ENCODE measurements at places on chromosomes 11 and 22.

DNA sequence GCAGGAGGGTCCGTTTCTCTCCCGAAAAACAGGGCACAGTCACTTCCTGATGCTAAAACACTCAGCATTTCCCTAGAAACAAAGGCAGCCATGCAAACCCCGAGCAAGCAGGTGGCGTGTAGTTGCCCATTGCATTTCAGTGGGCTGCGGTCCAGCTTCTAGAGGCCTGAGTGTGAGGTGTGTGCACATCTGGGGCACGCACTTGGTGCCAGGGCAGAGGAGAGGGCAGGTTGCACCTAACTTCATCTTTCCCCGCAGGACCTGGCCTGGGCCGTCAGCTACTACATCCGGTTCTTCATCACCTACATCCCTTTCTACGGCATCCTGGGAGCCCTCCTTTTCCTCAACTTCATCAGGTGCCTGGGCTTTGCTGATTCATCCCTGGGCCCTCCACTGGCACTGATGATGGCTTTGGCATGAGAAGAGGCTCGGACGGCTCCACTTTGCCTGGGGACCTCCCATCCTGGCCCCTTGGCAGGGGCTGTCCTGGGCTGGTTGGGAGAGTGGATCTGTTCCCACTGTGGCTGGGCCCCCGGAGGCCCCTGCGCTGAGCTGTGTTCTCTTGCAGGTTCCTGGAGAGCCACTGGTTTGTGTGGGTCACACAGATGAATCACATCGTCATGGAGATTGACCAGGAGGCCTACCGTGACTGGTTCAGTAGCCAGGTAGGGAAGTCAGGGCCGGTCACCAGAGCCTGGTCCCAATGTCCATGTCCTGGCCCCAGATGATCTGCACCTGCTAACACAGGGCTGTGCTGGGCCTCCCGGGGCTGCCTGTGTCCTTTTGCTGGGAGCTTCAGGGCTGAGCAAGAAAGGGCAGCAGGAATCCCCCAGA lies 28.4 kb downstream of the FADS3 start:
- no peak for DNase-seq

- DNase-seq: no peak
These were observed 72.1 kb downstream of the WNT11 start for GRCh38 chr11:76134239-76134638.

DNA sequence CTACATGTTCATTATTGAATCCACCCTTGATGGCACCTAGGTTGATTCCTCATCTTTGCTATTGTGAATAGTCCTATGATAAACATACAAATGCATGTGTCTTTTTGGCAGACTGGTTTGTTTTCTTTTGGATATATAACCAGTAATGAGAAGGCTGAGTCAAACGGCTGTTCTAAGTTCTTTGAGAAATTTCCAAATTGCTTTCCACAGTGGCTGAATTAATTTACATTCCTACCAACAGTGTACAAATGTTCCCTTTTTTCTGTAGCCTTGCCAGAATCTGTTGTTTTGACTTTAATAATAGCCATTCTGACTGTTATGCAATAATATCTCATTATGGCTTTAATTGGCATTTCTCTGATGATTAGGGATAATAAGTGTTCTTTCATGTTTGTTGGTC lies 184.9 kb downstream of the CASP12 start:
- no peak for DNase-seq

DNA sequence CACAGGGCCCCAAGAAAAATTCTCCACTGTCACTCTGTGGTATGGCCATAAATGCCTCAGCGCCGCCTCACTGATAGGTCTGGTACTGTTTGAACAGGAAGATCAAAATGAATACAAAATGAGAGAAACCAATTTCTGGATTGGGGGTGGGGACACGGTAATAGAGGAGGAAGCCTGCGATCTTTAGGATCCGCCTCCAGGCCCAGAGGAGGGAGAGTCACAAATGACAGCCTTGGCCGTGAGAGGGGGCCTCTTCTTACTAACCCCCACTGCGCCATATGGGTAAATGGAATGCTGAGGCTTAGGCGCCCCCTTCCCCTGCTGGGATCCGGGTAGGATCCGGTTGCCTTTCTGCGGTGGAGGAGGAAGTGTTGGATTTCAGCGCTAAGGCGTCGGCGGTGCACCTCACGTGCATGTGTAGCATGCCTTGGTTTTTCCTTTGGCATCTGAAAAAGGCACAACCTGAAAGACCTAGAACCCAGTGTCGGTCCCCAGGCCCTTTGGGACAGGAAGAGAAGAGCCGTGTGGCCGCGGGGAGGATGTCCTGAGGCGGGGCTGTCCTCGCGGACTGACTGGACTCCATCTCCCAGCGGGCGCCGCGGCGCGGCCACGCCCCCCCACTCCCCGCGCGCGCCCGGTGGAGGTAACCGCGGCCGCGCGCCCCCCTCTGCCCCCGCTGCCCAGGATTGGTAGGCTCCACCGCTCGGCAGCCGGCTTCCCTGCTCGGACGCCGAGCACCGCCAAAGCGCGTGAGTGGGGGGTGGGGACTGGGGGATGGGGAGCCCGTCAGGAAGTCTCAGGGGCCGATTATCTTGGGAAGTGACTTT lies 718 bp upstream of the MADD start:
- DNase-seq: no peak

DNA sequence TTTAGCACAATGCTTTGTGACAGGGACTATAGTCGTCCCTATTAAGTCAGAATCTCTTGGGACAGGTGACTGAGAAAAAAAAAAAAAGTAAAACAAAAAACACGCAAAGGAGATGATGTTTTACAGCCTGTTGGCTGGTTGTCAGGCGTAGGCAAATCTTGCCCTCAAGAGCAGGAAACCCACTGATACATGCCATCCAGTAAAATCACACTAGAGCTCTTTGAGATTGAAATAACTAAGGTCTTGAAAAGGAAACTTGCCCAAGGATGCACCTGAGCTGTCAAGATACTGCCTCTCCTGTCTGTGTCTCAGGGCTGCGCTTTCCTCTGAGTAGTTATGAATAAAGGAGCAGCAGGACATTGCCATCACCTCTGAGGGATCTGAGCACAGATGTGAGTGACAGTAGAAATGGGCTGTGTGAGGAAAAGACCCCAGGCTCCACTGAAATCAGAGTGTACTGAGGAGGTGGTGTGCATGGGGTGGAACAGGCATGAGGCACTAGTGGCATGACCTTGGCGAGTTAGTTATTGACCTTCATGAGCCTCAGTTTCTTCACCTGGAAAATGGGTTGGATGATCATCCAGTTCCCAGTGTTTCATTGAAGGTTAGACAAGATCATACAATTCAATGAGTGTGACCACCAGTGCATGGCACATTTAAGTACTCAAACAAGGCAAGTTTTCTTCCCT lies 23.3 kb downstream of the MICAL2 start:
- DNase-seq: no peak

- DNase-seq: peak; percentile 56
These were observed 44.4 kb upstream of the CLDN5 start for GRCh38 chr22:19568337-19569275.

DNA sequence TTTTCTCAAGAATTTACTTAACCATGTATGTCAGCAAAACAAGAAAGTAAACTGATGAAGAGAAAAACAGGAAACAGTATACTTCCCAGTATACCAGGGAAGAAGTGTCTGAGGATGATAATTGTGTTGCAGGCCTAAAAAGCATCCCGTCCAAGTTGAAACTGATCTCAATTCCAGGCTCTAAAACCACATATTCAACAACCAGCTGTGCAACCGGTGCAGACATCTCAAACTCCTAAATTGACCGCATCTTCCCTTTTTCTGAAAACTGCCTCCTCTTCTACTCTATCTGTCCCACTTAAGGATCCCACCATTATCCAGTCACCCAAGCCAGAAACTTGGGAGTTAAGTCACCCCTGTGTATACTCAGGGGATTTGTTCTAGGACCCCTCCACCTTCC lies 47.2 kb downstream of the CCDC83 start:
- no peak for DNase-seq

- no peak for DNase-seq
These were observed 1.6 kb downstream of the LMO1 start for GRCh38 chr11:8261921-8262551.

GRCh38 chr11:31689559-31689958 lies 121.6 kb downstream of the PAX6 start:
- no peak for DNase-seq

GRCh38 chr11:8069771-8070170 lies 11.2 kb upstream of the TUB start:
- no peak for DNase-seq

GRCh38 chr22:37561212-37562048 lies 1.1 kb downstream of the CDC42EP1 start:
- peak; percentile 55 for DNase-seq

- DNase-seq: no peak
These were observed 12.5 kb downstream of the APBB1 start for GRCh38 chr11:6406370-6406769.

- no peak for DNase-seq
These were observed 65.6 kb upstream of the SESN3 start for GRCh38 chr11:95296621-95297025.

GRCh38 chr11:27816197-27816596 lies 115.9 kb upstream of the BDNF start:
- no peak for DNase-seq

GRCh38 chr11:111069066-111069465 lies 176.5 kb upstream of the POU2AF2 start:
- DNase-seq: no peak

GRCh38 chr11:134143801-134144200 lies 74.9 kb downstream of the JAM3 start:
- DNase-seq: no peak

DNA sequence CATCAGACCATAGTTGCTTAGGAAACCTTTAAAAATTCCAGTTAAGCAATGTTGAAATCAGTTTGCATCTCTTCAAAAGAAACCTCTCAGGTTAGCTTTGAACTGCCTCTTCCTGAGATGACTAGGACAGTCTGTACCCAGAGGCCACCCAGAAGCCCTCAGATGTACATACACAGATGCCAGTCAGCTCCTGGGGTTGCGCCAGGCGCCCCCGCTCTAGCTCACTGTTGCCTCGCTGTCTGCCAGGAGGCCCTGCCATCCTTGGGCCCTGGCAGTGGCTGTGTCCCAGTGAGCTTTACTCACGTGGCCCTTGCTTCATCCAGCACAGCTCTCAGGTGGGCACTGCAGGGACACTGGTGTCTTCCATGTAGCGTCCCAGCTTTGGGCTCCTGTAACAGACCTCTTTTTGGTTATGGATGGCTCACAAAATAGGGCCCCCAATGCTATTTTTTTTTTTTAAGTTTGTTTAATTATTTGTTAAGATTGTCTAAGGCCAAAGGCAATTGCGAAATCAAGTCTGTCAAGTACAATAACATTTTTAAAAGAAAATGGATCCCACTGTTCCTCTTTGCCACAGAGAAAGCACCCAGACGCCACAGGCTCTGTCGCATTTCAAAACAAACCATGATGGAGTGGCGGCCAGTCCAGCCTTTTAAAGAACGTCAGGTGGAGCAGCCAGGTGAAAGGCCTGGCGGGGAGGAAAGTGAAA lies 73.4 kb downstream of the NCAPD3 start:
- no peak for DNase-seq

GRCh38 chr11:71244116-71244810 lies 8.1 kb downstream of the SHANK2 start:
- no peak for DNase-seq

GRCh38 chr22:25942856-25943411 lies 200.9 kb downstream of the MYO18B start:
- DNase-seq: no peak

GRCh38 chr22:44005524-44005923 lies 18.6 kb upstream of the PARVB start:
- no peak for DNase-seq

GRCh38 chr11:46694072-46694471 lies 6.3 kb downstream of the ARHGAP1 start:
- DNase-seq: no peak

DNA sequence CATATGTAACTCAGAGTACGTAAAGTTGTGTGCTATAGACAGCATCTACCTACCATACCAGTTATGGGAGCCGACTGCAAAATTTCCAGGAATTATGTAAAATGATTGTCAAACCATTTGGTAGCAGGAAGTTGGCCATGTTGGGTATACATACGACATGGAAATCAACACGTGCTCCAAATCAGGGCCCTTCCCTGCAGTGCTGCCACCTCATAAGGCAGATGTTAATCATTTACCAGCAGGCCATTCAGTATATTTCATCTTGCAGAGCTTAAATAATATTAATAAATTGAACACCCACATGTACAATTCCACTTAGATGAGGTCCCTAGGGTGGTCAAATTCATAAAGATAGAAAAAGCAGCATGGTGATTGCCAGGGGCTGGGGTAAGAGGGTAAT lies 9.8 kb downstream of the MS4A18 start:
- no peak for DNase-seq

DNA sequence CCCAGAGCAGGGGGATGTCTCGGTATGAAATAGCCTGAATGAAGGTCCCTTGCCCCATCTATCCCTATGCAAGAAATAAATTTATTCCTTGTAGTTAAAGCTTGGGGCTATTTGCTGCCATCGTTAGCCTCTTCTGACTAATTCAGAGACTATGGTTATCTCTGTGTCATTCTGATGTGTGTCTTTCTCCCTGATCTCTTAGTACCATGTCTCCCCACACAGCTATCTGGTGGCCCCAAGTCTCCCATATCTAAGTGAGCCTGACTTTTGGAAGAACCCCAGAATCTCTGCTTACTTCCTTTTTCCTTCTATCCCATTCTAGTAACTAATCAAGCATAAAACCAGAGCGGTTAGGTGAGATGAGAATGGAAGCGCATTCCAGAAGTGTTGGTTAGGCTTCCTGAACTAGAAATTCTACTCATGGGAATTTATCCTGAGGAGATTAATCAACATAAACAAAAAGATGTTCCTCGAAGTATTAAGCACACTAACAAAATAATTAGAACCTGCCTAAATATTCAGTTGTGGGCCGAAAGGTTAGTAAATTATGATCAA lies 71.4 kb upstream of the BMAL1 start:
- DNase-seq: no peak

DNA sequence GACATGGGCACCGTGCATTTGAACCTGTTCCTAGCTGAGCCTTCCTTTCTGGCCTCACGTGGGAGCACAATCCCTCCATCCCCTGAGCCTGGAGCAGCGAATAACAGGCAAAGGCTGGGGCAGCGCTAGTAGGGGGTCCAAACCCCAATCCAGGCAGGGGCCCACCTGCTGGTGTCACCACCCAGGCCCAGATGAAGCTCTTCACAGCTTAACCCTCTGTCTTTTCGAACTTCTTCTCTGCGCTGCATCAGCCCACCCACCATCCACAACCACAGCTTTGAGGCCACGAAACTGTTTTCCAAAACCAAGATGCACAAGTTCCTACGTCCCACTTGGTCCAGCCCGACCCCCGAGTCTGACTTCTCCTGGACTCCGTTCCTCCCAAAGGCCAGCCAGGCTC lies 11.5 kb downstream of the KCNC1 start:
- DNase-seq: no peak
